SJCRH30 (cell line): ENCODE measurements at places on chromosomes 4 and X. TPM values are rescaled to one million over a fixed set of nuclear protein-coding genes. Genes with fewer than 3 reads are reported as not detected.

The CYBB gene
- not detected in 2 replicates for total RNA-seq

The CLDN22 gene
- not detected in 2 replicates for total RNA-seq

The MED14 gene
- 21.8 and 28.9 TPM in 2 replicates for total RNA-seq

The AWAT2 gene
- total RNA-seq, result not detected in 2 replicates

The TDO2 gene
- total RNA-seq, result 0.23 and 0.26 TPM in 2 replicates

The TMSB15C gene
- 3.0 and 5.7 TPM in 2 replicates for total RNA-seq

The ADH1A gene
- not detected in 2 replicates for total RNA-seq

The TEX11 gene
- 0.08 and 0.23 TPM in 2 replicates for total RNA-seq

The ATOH1 gene
- not detected in 2 replicates for total RNA-seq

GRCh38 chr4:65589331-65589730, 81.0 kb downstream of the EPHA5 start:
- no peaks in the 10 kb centered on the region for H3K4me1 ChIP-seq
- H3K4me3 ChIP-seq, result no peak overlapping the region
- H3K27ac ChIP-seq, result no peak overlapping the region
- no peak for DNase-seq

DNA sequence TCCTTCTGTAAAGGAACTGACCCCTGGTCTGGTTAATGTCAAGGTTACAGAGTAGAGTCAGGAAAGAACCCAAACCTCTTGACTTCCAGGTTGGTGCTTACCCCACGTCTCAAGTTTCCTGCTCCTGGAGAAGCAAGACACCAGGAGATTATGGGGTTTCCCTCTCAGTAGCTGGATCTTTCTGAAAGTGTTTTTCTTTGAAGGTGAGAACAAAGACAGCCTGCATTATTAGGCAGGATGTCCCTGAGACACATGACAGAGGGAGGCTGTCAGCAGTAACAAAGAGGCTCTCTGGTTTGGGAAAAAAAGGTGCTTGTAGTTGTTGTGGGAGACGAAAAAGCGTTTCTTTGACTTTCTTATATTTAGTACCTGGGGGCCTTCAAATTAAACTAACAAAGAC, 44.7 kb upstream of the IGFBP7 start:
- no peak overlapping the region for H3K27ac ChIP-seq
- no peaks in the 10 kb centered on the region; the same call in 1 of the 2 replicates for H3K27me3 ChIP-seq
- peaks cover 3% of the 10 kb centered on the region; the same call in 1 of the 2 replicates for H3K4me1 ChIP-seq
- DNase-seq, result no peak

- H3K27ac ChIP-seq, result no peak overlapping the region
- no peaks in the 10 kb centered on the region for H3K4me1 ChIP-seq
- no peaks in the 10 kb centered on the region for H3K27me3 ChIP-seq
These were observed 60.0 kb downstream of the FGF13 start for GRCh38 chrX:138651494-138651893.

DNA sequence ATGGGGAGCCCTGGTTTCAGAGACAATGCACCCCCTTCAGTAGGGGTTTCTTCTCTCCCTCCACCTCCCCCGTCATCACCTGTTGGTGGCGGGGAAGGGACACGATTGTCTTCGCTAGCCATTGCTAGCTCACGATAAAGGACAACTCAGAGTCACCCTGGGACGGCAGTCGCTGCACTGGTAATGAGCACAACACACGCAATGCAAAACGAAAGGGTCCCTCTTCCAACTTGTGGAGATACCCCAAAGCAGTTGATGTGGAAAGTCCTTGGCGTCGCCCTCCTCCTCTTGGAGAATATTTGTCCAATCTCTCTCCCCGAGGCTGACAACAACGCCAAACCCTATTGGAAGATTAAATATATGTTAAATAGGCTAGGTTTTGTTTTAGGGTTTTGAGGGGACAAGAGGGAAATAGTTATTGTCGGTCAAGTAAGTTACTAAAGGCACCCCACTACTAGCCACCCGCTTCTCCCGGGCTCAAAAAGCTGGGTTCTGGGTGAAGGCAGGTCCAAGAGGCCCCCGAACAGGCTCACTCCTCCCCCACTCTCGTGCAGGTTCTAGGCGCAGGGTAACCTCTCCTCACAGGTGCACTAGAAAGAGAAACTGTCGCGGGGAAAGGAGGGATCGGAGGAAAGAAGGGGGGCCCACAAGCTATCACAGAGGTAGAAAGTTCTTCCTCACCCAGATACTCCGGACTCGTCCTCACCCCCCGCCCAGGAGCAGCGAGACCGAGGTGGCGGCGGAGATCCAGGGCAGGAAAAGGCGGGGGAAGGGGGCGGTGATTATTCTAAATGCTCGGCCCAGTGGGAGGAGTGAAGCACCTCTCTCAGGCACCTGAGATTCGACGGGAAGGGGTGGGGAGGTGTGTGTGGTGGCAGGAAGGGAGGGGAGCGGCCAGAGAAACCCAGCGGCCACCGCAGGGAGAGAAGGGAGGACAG, at the start of gene LRBA:
TSS of gene LRBA (minus strand) at position 764 of the 938 bp plus-strand sequence. CDS start at position 122, 642 bp downstream.
- H3K4me1 ChIP-seq, result no peaks in the 10 kb centered on the region
- H3K27me3 ChIP-seq, result no peaks in the 10 kb centered on the region
- peak within 1 kb of the TSS; percentile 95 for H3K4me3 ChIP-seq
- H3K36me3 ChIP-seq, result no peaks in the 10 kb centered on the region

DNA sequence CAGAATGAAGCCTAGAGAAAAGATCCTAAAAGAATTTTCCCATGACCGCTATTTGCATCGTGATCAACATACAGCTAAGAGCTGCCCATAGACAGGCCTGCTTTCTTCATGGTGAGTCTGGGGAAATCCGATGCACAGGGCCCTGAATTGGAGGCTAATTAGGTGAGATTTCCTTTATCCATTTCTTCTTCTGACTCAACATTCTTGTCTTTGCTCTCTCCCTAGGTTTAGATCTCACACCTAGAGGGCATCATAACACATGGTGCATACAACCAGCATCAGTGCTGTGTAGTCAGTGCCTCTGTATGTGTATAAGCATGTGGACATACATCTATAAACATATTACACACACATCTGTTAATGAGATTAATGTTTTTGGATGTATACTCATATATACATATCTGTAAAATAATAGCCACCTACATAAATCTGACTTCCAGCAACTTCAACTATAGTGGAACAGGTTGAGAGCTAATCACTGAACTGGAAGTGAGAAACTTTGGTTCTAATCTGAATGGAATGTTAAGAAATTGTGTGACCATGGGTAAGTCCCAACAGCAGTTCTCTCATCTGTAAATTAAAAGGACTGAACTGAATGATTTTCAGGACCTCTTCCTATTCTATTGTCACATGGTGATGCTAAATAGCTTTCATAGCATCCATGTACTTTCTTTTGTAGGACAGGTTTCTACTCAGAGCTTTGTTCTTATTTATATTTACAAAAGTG, 17.5 kb downstream of the GATB start:
- no peak for DNase-seq
- H3K4me1 ChIP-seq, result no peaks in the 10 kb centered on the region; the same call in 1 of the 2 replicates
- no peak overlapping the region for H3K4me3 ChIP-seq
- H3K27ac ChIP-seq, result no peak overlapping the region

DNA sequence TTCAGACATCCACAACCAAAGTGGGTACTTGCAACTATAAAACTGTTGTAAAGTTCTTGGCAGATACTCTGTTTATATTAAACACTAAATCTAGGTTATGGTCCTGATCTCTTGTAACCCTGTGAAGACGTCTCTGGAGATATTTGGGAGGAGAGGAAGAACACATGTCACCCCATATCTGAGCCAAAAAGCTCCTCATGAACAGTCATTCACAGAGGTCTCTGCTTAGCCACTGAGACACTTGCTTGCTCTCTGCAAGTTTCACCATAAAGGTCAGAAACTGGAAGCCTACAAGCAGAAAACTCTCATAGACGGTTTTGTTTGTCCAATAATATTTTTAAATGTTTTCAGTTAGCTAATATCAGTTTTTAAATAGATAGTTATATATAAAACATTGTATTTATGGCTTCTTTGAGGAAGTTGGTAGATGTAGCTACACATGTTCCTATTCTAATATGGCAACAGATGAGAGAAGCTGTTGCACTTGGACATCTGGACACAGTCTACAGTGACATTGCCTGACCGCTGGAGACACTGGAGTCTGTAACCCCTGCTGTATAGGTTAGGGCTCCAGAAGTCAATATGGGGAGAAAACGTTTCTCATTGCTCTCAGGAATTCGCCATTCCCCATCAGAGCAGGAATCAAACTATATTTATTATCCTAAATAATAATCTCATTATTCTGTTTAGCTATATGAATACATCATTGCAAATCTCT, 73.6 kb downstream of the C4orf46 start:
- H3K27ac ChIP-seq, result no peak overlapping the region
- no peak for DNase-seq
- no peak overlapping the region for H3K4me3 ChIP-seq
- H3K4me1 ChIP-seq, result no peaks in the 10 kb centered on the region
- no peaks in the 10 kb centered on the region for H3K27me3 ChIP-seq

- H3K4me1 ChIP-seq, result no peaks in the 10 kb centered on the region
- DNase-seq, result peak; percentile 53
- H3K27ac ChIP-seq, result no peak overlapping the region
- H3K27me3 ChIP-seq, result no peaks in the 10 kb centered on the region
- H3K36me3 ChIP-seq, result no peaks in the 10 kb centered on the region
- H3K4me3 ChIP-seq, result no peak overlapping the region
These were observed 20.4 kb upstream of the FRMPD3 start for GRCh38 chrX:107429090-107429489.

- peak; percentile 71 for DNase-seq
- no peaks in the 10 kb centered on the region for H3K36me3 ChIP-seq
- H3K4me3 ChIP-seq, result no peak overlapping the region
These were observed 129.5 kb downstream of the TSPAN5 start for GRCh38 chr4:98528882-98529281.

DNA sequence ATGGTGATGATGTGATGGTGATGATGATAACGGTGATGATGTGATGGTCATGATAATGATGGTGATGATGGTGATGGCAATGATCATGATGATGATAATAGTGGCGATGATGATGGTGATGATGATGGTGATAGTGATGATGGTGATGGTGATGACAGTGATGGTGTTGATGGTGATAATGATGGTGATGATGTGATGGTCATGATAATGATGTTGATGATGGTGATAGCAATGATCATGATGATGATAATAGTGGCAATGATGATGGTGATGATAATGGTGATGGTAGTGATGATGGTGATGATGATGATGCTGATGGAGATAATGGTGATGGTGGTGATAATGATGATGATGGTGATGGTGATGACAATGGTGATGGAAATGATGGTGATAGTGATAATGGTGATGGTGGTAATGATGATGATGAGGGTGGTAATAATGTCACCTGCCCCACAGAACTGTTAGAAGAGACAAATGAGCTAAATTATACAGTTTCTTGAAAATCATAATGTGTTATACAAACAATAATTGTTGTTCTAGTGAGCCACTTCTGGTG, 289.9 kb downstream of the ASMT start:
- no peak overlapping the region for H3K27ac ChIP-seq
- H3K4me1 ChIP-seq, result no peaks in the 10 kb centered on the region
- H3K36me3 ChIP-seq, result no peaks in the 10 kb centered on the region
- DNase-seq, result no peak
- no peaks in the 10 kb centered on the region for H3K27me3 ChIP-seq

GRCh38 chr4:110514889-110515479, 39.0 kb downstream of the ENPEP start:
- H3K27me3 ChIP-seq, result no peaks in the 10 kb centered on the region
- peaks cover 10% of the 10 kb centered on the region for H3K4me1 ChIP-seq
- no peak overlapping the region for H3K27ac ChIP-seq
- no peak overlapping the region for H3K4me3 ChIP-seq

DNA sequence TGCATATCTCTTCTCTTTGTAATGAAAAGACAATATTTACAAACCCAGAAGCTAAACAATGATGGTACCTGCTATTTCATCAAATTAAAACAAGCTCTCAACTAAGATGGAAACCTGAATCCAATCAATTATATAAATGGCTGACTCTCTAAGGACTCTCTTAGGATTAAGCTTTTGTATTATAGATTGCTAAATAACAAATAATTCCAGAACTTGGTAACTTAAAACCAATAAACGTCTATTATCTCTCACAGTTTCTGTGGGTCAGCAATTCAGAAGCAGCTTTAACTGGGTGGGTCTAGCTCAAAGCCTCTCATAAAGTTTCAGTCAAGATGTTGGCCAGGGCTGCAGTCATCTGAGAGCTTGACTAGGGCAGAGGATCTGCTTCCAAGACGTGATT, 12.4 kb downstream of the PHKA2 start:
- no peak overlapping the region for H3K27ac ChIP-seq
- no peaks in the 10 kb centered on the region for H3K27me3 ChIP-seq
- no peaks in the 10 kb centered on the region for H3K36me3 ChIP-seq

GRCh38 chr4:62517716-62518115, 1317.6 kb downstream of the ADGRL3 start:
- H3K4me3 ChIP-seq, result no peak overlapping the region
- no peaks in the 10 kb centered on the region for H3K36me3 ChIP-seq
- no peaks in the 10 kb centered on the region for H3K4me1 ChIP-seq
- no peak for DNase-seq
- H3K27me3 ChIP-seq, result no peaks in the 10 kb centered on the region

DNA sequence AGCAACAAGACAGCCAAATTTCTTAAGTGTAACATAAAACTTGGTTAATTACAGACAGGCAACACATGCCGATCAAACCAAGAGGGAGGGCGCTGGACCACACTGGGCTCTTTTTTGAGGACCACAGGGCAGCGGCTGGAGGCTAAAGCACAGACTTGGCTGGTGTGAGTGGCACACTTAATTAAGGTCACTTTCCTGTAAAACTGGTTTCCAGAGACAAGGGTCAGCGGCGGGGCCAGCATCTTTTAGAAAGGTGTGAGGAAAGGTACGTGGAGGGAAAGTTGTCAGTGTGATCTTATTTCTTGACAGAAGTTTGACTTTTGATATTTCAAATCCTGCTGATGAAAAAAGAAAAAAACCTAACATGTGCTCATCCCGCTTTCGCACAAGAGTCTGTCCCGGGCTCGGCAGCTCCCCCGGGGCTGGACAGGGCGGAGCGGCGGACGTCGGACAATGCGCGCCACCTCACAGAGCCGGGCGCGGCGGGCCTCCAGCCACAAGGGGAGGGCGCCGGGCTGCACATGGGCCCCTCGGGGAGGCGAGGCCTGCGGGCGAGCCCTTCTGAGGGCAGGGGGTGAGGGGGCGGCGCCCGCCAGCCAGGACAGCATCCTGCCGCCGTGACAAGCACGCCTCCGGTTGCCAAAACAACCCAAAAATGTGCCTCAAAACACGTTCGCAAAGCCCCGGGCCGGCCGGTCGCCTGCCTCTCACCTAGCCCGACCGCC, 660 bp upstream of the HSPA4L start:
- DNase-seq, result no peak
- H3K4me1 ChIP-seq, result 0 out of 2 replicates have a peak, but pooled peaks cover 3% of the 10 kb centered on the region
- H3K27ac ChIP-seq, result peak overlapping the region; percentile 67
- H3K4me3 ChIP-seq, result peak overlapping the region; percentile 62
- H3K36me3 ChIP-seq, result no peaks in the 10 kb centered on the region

DNA sequence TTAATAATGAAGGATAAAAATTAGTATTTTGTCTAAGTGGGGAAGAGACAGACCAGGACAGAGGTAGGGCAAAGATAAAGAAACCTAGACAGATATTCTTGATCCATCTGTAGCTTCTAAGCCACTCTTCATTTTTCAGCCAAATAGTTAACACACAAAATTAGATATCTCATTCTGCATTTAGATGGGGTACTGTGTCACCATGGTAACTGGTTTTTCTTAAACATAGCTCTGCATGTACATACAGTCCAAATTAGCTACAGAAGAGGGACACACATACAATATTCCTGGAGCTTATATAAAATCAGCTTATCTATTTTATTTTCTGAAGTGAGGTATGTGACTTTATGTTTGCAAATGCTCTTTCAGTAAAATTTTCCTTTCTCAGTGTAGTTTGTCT, 393.7 kb downstream of the PPP3CA start:
- H3K36me3 ChIP-seq, result no peaks in the 10 kb centered on the region
- no peak overlapping the region for H3K4me3 ChIP-seq
- DNase-seq, result no peak
- no peak overlapping the region for H3K27ac ChIP-seq

GRCh38 chrX:16458208-16458607, 191.8 kb upstream of the S100G start:
- H3K27me3 ChIP-seq, result no peaks in the 10 kb centered on the region
- no peaks in the 10 kb centered on the region for H3K36me3 ChIP-seq
- H3K4me1 ChIP-seq, result no peaks in the 10 kb centered on the region
- no peak overlapping the region for H3K4me3 ChIP-seq
- no peak for DNase-seq
- no peak overlapping the region for H3K27ac ChIP-seq
